ENCODE measurements at places on chromosomes 7 and 10. TPM values are rescaled to one million over a fixed set of nuclear protein-coding genes. Genes with fewer than 3 reads are reported as not detected.

DNA sequence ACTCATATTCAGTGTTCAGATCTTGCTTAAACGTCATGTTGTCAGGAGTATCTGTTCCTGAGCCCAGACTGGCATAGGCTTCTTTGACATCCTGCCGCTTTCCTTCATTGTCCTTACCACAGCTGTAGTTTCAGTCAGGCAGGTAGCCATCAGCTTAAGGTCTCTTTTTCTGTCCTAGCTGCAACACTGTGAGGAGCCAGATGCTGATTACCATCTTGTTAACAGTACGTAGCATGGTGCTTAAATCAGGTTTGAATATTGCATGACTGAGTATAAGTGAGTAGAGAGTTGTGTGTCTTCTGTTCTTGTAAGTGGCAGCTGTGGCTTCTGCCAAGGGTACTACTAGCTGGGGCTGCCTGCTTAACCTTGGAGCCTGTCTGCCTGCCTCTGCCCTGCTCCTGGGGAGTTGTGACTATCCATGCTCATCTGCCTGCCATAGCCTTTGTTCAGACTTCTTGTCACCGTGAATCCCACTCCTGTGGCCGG lies 92.6 kb downstream of the MAPK8 start:
- H3K36me3 ChIP-seq, result no peaks in the 10 kb centered on the region
- H3K4me1 ChIP-seq, result peaks cover 13% of the 10 kb centered on the region
- no peaks in the 10 kb centered on the region for H3K27me3 ChIP-seq
- no peak overlapping the region for H3K4me3 ChIP-seq
- no peak for DNase-seq

- H3K4me3 ChIP-seq, result peak overlapping the region; percentile 87
Observed at GRCh38 chr10:103917302-103918052, 507 bp downstream of the STN1 start.

DNA sequence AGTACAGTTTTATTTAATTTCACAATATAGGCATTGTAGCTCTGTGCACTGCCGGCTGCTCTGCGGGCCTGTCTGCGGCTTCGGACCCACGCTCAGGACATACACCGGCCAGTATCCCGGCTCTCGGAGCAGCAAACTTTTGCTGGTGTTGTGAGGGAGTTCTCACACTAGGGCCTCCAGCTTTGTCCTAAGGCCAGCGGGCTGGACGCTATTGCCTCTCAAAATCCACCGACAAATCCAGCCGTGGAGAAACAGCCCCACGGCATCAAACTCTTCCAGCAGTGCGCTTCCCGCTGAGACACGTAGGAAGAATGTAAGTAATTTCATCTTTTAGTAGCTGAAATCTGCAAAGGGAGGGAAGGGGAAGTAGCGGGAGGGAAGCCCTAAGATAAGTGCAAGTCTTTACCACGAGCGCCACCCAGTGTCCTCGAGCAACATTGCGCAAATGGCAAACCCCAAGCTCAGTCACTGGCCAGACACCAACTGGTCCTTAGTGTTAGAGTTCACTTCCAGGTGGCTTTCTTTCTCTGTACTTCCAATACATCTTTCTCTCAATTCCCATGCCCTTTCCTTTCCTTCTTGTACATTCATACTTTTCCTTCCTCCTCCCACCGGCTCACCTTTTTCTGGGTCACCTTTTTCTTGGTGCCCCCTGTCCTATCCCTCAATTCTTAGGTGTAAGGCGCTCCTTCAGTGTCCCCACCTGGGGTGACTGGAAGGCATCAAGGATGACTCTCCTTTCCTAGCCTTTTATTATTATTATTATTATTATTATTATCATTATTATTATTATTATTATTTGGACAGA lies 3.0 kb upstream of the DLX5 start:
- peaks cover 14% of the 10 kb centered on the region for H3K4me1 ChIP-seq
- H3K27me3 ChIP-seq, result peaks cover 2% of the 10 kb centered on the region
- H3K4me3 ChIP-seq, result peak overlapping the region; percentile 69

GRCh38 chr10:91415816-91416215 lies 5.7 kb downstream of the HECTD2 start:
- H3K4me1 ChIP-seq, result peaks cover 31% of the 10 kb centered on the region
- no peaks in the 10 kb centered on the region for H3K36me3 ChIP-seq
- H3K27me3 ChIP-seq, result no peaks in the 10 kb centered on the region
- DNase-seq, result no peak
- H3K27ac ChIP-seq, result no peak overlapping the region
- H3K4me3 ChIP-seq, result no peak overlapping the region

The MGAM2 gene
- not detected for total RNA-seq
